Muscle of arm (tissue), 14 donors: ENCODE measurements at places on chromosomes 12 and 14.
A peak's percentile ranks its signal among the peaks of the same experiment; 100 is the strongest.

DNA sequence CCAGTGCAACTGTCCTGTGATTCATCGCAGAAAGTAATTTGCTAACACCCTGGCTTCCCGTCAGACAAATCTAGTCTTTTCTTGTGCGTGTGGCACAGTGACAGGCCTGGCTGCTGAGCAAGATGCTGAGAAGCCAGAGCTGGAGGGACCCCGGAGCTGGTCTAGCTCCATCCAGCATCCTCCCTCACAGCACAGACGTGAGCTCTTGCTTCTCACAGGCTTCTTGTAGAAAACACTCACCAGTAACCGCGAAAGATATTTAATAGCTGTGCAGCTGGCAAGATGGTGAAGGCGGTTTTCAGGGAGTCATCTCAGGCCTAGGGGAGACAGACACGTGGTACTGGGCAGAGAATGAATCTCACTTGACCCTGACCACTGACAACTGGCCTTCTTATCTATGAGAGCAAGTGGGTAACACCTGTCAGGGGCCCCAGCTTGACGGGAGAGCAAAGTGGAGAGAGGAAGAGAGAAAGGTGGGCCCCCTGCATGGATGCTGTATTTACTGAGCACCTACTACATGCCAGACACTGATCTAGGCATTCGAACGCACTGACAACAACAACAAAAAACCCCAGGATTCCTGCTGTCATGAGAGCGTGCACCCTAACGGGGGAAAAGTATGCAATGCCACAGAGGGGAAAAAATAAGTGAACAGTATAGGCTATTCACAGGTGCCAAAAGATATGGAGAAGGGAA, 63.3 kb downstream of the CCDC88C start:
- peak; percentile 78 for DNase-seq

GRCh38 chr12:101552277-101552676, 42.5 kb upstream of the MYBPC1 start:
- peak; percentile 29 for DNase-seq

GRCh38 chr14:34369648-34370030, 92.4 kb downstream of the SPTSSA start:
- no peak for DNase-seq

DNA sequence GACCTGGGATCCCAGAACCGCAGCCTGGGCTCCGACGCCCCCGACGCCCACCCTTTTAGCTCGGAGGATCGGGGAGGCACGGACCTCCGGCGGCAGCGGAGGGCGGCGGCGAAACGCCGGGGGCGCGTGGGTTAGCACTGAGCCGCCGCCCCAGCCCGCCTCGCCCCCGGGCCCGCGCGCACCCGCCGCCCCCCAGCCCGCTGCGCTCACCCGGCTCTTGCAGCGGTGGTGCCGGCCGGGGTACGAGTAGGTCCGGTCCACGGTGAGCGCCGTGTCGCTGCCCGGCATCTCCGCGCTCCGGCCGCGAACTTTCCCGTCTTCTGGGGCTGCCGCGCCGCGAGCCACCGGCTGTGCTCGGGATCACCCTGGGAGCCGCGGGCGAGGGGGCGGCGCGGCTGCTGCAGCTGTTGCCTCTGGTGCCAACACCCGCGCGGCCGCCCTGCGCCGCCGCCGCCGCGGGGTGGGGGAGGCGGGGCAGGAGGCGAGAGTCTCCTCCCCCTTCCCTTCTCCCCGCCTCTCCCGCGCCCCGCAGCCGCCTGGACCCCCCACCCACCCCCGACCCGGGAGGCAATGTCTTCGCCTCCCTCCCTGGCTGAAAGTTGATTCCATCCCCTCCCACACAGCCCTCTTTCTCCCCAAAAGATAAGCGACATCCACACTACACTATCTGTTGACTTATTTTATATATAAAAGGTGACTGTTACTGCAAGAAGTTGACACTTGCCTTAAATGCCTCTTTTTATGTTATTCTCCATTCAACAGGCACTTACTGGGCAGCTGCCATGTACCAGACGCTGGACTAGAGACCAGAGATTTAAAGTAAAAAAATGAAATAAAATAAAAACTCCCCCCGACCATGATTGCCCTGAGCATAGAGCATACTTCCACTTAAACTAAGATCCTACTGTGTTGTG, at the start of gene TMCC3:
Gene TMCC3 (minus strand): TSS at position 415 of the 914 bp plus-strand sequence. CDS start 127 bp downstream, at position 288.
- DNase-seq, result peak; percentile 36

- no peak for DNase-seq
These were observed 44.7 kb downstream of the NR1H4 start for GRCh38 chr12:100518376-100518775.
